ENCODE measurements at places on chromosomes 5 and 9.

- no peak for DNase-seq
Measured at GRCh38 chr5:58335518-58335917, 124.4 kb downstream of the PLK2 start.

DNA sequence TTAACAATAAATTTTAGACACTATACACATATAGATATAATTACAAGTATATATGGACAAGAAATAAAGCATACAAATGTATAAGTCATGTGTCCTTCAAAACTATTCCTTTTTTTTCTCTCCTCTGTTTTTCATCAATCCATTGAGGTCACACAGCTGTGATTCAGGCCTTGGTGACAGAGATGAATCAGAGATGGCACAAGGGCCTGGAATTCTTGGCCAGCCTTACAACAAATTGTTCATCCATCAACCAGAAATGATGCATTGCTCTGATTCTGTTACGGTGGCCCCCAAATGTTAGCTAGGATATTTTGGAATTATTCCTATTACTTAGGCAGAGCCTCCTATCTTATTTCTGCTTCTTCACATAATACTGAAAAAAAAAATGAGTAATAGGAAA, 108.7 kb upstream of the MPDZ start:
- DNase-seq: no peak

DNA sequence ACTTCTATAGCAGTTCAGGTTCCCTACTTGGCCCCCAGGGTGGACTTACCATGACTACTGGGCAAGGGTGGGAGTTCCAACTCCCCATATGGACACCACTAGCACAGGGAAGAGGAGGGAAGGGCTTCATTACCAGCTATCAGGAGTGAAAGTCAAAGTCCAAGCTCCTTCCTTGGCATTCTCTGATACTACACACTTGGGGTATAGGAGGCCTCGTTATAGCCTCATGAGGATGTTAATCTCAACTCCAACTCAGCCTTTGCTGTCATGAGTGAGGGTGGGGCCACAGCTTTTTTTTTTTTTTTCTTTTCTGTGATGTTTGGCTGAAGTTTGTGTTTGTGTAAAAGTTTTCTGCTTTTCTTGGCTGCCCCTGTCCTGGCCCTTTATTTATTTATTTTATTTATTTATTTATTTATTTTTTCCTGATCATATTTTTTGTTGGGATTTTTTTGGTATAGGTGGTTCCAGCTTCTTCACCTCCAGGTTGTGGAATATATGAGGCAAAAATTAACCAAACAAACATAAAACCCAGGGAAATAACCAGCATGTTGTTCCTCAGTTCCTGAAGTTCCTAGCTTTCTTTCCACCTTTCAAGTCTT, 8.7 kb downstream of the GARIN3 start:
- DNase-seq: no peak

DNA sequence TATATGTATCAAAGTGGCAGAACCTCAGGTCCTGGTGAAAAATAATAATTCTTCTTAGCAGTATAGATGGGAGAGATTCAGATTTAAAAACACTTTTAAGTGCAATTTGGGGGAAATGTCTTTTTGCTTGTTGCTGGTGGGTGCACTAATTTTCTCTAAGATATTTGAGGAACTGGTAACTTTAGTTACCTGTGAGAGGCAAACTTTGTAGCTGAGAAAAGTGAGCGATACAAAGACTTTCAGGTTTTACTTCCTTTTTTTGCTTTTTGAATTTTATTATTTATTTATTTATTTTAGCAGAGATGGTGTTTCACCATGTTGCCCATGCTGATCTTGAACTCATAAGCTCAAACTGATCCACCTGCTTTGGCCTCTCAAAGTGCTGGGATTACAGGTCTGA, 303.1 kb upstream of the PTGER4 start:
- DNase-seq: no peak

- no peak for DNase-seq
Measured at GRCh38 chr5:42908086-42908485, 96.4 kb upstream of the SELENOP start.

DNA sequence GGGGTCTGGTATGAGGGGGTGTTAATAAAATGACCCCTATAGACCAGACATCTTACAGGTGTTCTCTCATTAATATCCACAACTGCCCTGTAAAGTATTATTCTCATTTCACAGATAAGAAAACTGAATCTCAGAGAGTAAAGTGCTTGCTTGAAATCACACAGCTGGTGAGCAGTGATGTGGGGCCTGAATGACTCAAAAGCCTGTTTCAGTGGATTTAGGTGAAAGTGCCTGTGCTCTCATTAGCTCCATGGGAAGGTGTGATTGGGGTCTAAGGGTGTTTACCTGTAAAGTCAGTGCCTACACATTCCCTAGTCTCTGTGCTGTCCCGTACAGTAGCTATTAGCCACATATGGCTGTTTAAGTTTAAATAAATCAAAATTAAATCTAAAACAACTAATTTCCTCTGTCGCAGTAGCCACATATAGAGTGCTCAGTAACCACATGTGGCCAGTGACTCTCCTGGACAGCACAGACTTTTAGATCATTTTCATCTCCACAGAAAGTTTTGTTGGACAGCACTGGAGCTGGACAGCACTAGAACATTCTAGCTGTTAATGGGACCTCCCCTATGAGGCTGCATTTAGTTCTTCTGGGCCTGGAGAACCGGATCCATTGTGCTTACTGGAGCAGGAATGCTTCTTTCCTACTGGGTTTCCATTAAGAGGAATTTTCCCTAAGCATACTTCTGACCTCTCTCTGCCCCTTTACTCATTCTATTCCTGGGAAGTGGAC, 52.5 kb upstream of the SEMA6A start:
- DNase-seq: no peak

GRCh38 chr5:3598207-3598606, 2.6 kb downstream of the IRX1 start:
- DNase-seq: no peak

- no peak for DNase-seq
Measured at GRCh38 chr5:72440207-72440638, 67.0 kb downstream of the ZNF366 start.

DNA sequence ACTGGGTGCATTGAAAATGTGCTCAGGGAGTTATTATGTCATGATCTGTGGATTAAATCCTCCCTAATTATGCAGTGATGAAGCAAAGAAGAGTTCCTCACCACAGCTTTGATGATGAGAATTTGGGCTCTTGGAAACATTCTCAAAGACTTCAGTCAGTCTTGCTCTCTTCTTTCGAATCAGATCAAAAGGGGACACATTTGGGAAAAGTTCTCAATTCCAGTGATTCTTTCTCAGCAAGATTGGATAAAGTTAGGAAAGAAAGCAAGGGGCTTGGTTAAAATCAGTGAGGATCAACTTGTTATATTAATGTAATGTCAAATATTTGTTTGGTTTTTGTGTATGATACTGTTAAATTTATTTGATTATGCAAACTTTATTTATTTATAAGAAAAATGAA, 411.3 kb upstream of the ACTBL2 start:
- no peak for DNase-seq

GRCh38 chr9:8384091-8384490, 584.5 kb upstream of the DMAC1 start:
- DNase-seq: no peak

DNA sequence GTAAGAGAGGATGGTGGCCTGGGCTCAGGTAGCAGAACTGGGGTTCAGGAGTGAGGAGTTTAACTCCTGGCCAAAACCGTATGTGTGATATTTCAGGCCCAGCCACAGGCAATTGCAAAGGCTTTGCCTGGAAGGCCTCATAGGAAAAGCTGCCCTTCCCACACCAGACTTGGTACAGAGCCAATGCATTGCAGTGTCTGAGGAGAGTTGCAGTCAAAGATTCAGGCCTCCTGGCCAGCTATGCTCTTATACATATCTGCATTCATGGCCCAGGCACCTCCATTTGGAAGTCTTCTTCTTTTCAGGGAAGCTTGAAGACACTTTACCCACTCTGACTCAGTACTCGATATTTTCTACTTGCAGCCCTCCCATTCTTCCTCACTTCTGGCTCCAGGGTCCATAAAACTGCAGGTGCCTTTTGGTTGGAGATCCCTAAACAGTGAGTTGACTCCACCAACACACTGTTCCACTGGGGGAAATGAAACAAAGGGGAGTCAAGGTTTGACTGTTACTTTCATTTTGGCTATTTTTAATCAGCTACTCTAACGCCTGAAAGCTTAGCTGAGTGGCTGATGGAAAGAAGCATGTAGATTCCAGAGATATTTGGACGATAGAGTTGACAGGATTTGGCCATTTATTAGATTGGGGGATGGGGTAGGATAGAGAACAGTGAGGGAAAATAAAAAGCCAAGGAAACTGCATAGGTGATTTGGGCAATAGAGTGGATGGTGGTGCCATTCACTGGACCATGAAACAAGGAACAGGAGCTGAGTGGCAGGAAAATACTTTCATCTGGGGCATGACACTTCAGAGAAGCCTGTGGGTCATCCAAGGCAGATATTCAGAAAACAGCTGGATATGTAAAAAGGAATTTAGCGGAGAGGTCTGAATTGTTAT, 30.6 kb upstream of the IL33 start:
- DNase-seq: no peak

DNA sequence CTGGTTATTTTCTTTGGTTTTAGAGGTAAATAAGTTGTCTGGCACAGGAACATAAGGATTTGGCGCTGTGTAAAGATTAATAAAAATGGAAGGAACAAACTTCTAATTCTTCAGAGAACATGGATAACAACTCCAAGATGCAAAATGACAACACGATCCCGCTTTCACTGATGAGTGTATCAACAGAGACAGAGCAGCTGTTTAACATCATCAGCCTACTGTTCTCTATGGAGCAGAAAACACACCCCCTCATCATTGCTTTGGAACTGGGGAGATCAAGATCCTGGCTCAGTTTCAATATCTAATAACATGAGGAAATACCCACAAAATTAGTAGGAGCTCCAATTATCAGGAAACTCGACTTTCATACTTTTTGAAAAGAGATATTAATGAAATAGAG, 8.3 kb upstream of the GAS1 start:
- DNase-seq: no peak

- peak; percentile 89 for DNase-seq
Measured at GRCh38 chr9:134366223-134367031, 40.2 kb downstream of the RXRA start.

DNA sequence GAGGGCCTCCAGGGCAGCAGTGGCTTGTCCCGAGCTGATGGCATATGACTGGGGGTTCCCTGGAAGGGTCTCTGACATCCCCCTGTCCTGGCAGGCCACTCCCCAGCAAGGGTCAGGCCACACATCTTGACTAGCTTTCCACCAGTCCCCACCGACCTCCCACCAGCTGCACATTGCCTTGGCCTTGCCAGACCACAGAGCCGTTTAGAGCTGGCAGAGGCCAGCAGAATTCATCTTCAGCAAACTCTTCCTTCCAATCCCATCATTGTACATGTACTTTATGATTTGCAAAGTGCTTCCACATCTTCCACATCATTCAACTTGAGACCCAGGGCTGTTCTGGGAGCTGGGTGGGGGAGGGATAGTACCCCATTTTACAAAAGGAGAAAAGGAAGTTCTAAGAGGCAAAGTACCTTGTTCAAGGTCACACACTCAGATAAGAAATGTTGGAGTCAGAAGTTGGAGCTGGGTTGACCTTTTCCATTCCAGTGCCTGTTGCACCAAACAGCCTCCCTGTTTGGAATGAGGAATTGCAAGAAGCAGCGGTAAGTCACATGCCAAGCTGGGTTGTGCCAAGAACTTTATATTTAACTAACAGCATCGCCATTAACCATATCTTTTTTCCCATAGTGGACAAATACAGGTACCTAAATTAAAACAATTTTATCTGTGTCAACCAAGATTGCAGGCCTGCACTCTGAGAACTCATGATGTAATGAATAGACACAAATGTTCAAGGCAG, 25.8 kb upstream of the COL15A1 start:
- DNase-seq: no peak

- DNase-seq: no peak
Measured at GRCh38 chr9:133142684-133143622, 20.8 kb downstream of the GBGT1 start.

DNA sequence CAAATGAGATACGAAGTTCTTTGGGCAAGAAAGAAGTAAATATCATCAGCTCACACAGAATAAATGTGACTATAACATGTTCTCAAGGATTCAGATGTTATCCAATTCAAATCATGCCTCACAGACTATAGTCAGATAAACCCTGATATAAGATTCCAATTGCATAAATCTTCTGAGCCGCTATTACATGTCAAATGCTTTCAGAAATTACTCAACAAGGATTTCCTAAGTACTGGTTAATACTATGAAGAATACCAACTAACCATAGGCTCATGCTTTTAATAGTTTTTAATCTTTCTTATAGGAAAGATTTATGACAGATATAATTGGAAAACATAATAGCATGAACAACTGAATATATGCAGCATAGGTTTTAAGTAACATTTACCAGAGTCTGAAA, 73.6 kb downstream of the BAAT start:
- DNase-seq: no peak

GRCh38 chr5:13816126-13816525, 128.4 kb downstream of the DNAH5 start:
- DNase-seq: no peak

- no peak for DNase-seq
Measured at GRCh38 chr9:129493002-129493705, 127.7 kb downstream of the C9orf50 start.

DNA sequence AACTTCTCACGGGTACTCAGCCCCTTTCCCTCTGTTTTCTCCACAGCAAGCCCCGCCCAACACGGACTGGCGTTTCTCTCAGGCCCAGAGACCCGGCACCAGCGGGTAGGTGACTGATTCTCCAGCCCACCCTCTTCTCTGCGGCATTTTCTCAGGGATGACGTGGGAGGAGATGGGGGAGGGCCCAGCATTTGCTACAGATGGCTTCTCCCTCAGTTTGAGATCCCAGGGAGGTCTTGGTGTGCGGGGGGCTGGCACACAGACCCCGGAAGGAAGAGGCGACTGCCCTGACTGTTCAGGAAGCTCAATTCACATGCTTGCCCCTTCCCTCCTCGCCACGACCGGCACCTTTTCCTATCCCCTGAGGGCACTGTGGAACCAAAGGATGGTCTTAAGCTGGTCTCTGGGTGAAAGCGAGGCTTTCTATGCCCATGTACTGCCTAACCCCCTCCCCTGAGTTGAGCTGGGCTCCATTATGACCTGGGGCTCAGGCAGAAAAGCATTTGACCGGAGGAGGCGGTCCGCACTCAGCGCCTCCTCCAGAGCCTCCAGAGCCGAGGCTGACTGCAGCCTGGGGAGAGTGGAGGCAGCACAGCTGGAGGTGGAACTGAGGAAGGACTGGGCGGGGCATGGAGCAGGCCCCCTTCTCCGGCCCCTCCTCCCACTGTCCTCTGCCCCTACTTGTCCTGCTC, 6.0 kb downstream of the PCDHGC5 start:
- DNase-seq: no peak

DNA sequence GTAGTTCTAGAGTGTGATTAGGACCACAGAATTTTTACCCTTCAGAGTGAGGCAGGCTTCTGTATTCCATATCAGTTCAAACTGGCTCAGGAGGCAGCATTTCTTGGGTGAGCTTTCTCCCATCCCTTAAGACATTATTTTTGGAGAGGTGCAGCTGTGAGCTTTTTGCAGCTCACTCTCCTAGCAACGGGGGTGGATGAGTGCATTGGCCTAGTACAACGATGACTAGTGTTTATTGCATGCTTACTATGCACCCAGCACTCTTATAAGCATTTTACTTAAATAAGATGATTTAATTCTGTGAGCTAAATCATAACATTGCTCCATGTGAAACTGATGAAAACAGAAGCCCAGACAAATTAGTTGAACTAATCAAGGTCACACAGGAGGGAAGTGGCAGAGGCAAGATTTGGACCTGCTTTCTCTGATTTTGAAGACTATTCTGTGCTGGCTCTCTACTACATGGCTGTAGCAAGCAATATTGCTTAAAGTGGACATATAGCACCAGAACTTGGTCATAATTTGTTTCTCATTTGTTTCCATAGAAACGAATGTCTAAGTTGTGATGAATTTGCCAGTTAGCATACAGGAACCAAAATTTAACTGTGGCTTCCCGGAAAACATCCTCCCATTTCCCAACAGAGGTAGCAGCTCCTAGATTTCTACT, 372.1 kb upstream of the RIOK2 start:
- no peak for DNase-seq

All from midbrain (tissue), 1 donor.